ENCODE measurements at places on chromosomes 1 and 21.

GRCh38 chr1:177282976-177283375 lies 112.2 kb downstream of the BRINP2 start:
- DNase-seq, result no peak

GRCh38 chr1:173447224-173447623 lies 29.9 kb upstream of the PRDX6 start:
- no peak for DNase-seq

DNA sequence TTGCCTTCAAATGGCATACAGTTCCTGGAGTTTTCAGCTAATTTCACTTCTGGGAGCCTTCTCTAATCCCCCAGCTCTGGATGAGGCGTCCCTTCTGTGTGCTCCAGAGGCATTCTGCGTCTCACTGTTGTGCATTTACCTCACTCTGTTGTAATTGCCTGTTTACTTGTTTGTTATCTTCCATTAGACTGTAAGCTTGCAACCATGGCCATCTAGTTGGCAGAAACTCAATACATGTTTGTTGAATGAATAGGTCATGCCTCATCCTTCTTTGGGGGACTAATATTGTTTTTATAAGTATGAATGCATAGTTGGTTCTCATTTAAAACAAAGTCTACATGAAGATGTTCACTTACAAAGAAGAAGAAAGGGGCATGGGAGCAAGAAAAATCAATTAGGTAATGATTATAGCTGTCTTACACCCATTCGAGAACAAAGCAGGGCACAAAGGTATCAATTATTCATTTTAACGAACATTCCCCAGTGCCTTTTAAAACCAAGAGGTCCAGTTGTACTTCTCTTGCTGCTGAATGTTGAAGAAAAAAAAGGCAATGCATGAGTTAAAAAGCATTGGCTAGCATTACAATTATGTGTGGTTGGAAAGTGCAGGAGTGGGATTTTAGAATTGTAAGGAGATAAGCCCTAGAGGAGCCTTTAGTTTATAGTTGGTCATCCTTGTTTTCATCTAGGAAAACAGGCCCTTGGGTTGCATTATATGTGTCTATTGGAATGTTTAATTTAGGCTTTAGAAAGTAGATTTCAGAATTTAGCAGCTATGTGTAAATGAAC lies 6.0 kb downstream of the RGL1 start:
- DNase-seq, result no peak

- DNase-seq, result no peak
Measured at GRCh38 chr1:28282426-28283407, 23.4 kb downstream of the SESN2 start.

GRCh38 chr1:36572142-36572715 lies 89.5 kb upstream of the CSF3R start:
- no peak for DNase-seq

- DNase-seq, result no peak
Measured at GRCh38 chr1:231272880-231273279, 31.9 kb downstream of the GNPAT start.

GRCh38 chr1:183804387-183804786 lies 533 bp upstream of the RGL1 start:
- DNase-seq, result no peak

GRCh38 chr1:202505356-202505755 lies 156.9 kb downstream of the PPP1R12B start:
- no peak for DNase-seq

DNA sequence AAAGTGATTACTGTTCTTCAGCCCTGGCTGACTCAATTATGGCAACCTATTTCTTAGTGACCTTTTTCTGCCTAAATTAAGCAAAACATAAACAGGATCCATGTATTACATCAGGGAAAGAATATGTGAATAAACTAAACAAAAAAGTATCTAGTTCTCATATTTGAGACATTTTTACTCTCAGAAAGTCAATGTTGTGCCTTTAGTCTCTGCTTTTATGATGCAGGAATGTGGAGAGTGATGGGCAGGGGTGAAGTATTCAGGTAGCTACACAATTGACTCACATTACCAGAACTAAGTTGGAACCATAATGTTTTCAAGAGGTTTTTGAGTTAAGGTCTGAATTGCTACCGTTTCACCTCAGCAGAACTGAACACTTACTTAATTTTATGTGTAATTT lies 462.7 kb upstream of the CXADR start:
- no peak for DNase-seq

- DNase-seq, result peak; percentile 85
Measured at GRCh38 chr1:9234223-9235095, at the start of gene H6PD. H6PD (plus strand) TSS chr1:9234774; CDS start chr1:9244935, 10,161 bp downstream.

- DNase-seq, result no peak
Measured at GRCh38 chr1:24920533-24920925, 9.5 kb downstream of the RUNX3 start.

- peak; percentile 49 for DNase-seq
Measured at GRCh38 chr21:45538381-45539045, 3.7 kb downstream of the SLC19A1 start.

DNA sequence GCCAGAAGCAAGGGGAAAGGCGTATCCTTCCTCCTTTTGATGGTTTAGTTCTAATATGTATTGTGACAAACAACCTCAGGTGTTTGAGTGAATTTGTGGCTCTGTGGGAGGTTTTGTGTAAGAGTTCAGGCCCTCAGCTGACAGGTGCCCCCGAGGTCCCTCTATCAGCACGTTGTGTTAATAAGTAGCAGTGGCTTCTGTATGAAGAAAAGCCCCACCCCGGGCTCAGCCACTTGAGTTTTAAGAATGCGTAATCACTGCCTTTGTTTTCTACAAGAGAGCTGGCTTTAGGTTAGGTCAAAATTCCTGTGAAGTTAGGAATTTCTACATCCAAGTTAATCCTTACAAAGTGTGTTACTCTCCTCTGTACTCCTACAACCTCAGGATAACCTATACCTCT lies 92.4 kb upstream of the PGBD5 start:
- DNase-seq, result no peak

- no peak for DNase-seq
Measured at GRCh38 chr1:119873135-119874015, 22.9 kb downstream of the ADAM30 start.
